Stimulated activated naive CD8-positive, alpha-beta T cell treated with anti-CD3 and anti-CD28 coated beads, Interleukin-15, amount 100 ng/mL, for 72 hours (primary cell): ENCODE measurements at places on chromosomes 12 and 14.

DNA sequence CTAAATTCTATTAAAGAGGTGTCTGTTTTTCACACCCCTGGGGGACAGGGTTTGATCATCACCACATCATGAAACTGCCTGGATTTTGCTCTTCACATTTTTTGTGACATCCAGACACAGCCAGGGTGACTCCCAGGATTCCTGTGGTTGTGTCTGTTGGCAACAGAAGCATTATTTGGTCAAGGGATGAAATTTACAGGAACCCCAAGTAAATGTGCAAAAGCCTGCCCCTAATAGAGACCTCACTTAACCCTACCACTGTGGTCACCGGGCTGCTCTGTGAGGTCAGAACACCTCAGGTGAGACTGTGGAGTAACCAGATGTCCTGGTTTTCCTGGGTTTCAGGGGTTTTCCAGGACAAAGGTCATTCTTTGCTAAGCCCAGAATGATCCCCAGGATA lies 103.8 kb downstream of the DAD1 start:
- no peak for DNase-seq

- peak; percentile 56 for DNase-seq
Observed at GRCh38 chr14:74425525-74426201, 347 bp downstream of the SYNDIG1L start.

GRCh38 chr14:102775855-102776760 lies 1.1 kb upstream of the TRAF3 start:
- DNase-seq: peak; percentile 40

- DNase-seq: no peak
Observed at GRCh38 chr12:27781680-27782079, 1.6 kb upstream of the MANSC4 start.

DNA sequence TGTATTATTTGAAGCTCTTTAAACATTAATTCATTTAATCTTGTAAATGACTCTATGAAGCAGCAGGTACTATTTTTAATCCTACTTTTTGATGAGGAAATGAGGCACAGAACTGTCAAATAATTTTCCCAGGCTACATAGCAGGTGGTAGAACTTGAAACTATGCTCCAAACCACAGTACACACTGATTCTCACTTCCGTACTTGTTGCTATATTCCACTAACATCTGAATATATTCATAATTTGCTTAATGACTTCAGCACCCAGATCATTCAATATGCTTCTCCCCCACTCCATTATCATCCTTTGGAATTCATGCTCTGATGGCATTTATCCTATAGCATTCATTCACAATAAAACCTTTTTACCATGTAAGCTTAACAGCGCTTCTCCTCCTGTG lies 4.9 kb downstream of the ERGIC2 start:
- no peak for DNase-seq

GRCh38 chr12:111759991-111760390 lies 6.7 kb upstream of the ALDH2 start:
- no peak for DNase-seq

DNA sequence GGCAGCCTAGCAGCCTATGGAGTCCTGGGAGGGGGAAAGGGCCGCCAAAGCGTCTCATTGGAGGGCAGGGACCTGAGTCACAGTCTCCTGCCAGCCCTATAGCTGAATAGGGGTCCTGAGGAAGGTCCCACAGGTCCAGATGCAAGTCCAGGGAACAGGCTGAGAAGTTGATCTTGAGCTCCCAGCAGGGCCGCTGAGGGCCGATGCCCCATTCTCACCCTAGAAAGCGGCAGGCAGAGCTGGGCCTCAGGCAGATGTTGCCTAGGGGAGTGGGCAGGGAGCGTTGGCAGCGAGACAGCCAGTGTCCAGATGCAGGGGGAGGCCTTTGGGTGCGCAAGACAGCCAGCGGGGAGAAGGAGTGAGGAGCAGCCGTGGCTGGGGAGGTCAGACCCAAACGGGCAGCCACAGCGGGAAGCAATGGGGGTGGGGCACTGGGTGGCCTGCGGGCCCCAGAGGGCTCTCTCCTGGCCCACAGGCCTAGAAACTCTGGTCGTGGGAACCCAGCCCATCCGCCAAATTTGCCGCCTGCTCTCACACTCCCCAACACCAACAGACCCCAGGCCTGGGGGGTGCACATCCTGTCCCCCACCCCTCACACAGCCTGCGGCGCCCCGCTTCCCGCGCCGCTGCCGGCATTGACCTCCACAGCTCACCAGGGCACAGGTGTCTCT lies 1.1 kb downstream of the HDAC7 start:
- DNase-seq: peak; percentile 67

- peak; percentile 30 for DNase-seq
Observed at GRCh38 chr12:68497702-68498101, 113.0 kb upstream of the RAP1B start.

GRCh38 chr12:77082021-77082420 lies 16.7 kb upstream of the E2F7 start:
- no peak for DNase-seq

- no peak for DNase-seq
Observed at GRCh38 chr14:54772451-54772881, 130.2 kb downstream of the GCH1 start.

DNA sequence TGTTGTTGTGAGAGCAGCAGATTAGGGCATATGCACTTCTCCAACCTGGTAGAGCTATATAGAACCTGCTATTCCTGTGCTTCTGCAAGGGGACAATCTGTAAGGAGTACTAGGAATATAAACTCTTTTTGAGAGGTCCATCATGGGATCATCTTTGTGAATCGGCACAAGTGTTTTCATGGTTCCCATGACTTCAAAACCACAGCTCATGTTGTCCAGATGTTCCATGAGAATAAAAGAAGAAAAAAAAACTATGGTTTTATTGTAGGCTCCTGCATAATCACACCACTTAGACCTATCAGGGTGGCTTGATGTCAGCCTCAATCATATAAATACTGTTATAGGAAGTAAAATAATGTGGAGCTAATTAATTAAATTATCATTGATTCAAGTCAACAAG lies 311.4 kb upstream of the ATP2B1 start:
- DNase-seq: no peak

GRCh38 chr12:20404576-20405346 lies 36.4 kb downstream of the PDE3A start:
- no peak for DNase-seq

GRCh38 chr12:2250797-2251196 lies 198.0 kb downstream of the CACNA1C start:
- no peak for DNase-seq

DNA sequence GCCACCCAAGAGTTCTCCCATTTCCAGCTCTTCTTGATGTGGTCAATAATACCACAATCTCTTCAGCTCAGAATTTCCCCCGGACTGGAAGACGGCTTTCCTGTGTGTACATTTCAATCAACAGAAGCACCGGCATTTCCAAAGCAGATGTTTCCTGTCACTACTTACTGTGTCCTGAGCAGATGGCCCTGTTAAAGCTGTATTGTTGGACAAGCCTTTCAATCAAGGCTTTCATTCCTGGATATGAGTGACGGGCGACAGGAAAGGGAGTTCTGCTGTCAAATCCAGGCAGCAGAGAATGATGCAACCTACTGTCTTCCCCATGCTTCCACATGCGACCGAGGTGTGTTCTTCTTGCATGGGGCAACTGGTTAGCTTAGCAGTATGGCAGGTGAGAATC lies 76.4 kb upstream of the CCDC60 start:
- no peak for DNase-seq
